Globus pallidus (tissue), 1 donor: ENCODE measurements at places on chromosomes 11 and 22.

DNA sequence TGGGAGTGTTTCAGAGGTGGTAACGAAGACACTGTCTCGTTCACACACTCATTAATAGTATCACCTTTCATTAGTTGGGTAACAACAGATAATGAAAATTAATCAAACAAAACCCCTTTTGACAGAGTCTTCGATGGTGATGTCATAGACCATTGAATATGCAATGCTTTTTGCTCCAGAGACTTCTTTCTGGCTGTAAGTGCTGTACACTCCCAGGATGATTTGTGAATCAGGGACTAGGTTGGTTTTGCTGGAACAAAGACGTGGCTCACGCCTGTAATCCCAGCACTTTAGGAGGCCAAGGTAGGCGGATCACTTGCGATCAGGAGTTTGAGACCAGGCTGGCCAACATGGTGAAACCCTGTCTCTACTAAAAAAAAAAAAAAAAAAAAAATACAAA lies 9.5 kb upstream of the RASSF10 start:
- no peak for DNase-seq

DNA sequence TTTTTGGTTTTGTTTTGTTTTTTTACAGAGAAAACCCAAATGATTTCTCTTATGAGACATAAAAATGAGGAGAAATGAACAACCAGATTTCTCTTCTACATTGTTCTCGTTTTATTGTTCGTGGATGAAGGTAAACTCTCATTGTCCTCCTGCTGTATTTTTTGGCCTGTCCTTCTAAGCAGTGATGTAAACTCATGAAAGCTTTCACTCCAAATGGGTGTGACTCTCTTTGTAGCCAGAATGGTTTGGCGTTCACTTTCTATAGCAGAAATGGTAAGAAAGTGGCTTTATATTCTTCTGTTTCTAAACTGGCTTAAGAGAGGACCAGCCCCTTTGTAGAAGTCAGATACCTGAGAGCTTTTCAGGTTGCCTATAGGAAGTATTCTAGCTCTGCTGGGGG lies 15.5 kb upstream of the BMAL1 start:
- DNase-seq, result no peak

DNA sequence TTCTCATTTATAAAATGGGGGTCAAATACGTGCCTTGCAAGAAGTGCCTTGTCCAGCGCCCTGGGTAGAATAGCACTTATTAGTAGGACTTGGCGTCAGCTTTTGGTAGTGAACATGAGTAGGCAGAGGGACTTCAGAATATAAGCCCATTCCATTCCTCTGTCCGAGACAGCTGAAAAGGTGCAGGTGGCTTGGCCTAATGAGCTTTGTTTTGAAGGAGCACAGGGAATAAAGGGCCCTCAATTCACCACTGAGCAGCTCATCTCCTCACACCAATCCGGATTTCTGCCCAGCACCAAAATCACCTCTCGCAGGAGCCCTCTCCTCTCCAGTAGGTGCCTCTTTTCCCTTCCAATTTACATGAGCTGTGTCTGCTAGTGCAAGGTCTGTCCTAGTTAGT lies 91.2 kb downstream of the DSCAML1 start:
- no peak for DNase-seq

GRCh38 chr11:88631497-88631896 lies 294.0 kb upstream of the CTSC start:
- no peak for DNase-seq

GRCh38 chr11:47716692-47717091 lies 1.5 kb upstream of the AGBL2 start:
- DNase-seq, result no peak

DNA sequence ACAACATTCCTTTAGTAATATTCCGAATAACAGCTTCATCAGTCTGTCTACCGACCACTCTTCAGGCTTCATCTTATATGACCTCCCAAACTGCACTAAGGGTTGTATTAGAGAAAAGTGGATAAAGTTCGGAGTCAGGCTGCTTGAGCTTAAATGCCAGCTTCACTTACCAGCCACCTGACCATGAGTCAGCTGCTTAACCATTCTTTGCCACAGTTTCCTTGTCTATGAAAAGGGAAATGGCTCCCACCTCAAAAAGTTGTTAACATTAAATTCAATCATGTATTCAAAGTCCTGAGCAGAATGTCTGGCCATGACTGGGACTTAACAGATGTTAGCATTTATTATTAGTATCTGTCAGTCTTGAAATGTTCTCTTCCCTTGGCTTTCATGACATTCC lies 20.9 kb downstream of the LIMK2 start:
- DNase-seq, result no peak

- DNase-seq, result no peak
Observed at GRCh38 chr11:33697997-33698396, 2.6 kb downstream of the C11orf91 start.

DNA sequence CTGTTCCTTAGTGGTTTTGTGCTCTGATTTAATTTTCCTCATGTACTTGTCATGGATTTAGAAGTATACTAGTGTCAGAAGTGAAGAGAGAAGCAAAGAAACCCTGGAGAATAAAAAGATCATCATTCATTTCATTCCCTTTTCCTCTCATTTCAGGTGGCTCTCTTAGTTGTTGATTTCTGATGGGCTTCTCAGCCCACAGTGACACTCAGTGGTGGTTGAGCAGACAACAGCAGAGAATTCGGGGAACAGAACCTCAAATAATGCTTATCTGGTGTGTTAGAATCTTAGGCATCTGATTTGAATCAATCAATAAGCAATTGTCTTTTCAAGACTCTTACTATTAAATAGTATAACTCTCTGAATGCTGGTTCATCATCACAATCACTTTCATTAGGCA lies 1289.4 kb downstream of the FAM181B start:
- DNase-seq, result no peak
